ENCODE measurements at places on chromosomes 1 and 21.
A peak's percentile ranks its signal among the peaks of the same experiment; 100 is the strongest.

- DNase-seq = no peak
These were observed 14.5 kb downstream of the GNB1 start for GRCh38 chr1:1876335-1876930.

- no peak for DNase-seq
These were observed 82.4 kb upstream of the CD1D start for GRCh38 chr1:158098256-158098655.

DNA sequence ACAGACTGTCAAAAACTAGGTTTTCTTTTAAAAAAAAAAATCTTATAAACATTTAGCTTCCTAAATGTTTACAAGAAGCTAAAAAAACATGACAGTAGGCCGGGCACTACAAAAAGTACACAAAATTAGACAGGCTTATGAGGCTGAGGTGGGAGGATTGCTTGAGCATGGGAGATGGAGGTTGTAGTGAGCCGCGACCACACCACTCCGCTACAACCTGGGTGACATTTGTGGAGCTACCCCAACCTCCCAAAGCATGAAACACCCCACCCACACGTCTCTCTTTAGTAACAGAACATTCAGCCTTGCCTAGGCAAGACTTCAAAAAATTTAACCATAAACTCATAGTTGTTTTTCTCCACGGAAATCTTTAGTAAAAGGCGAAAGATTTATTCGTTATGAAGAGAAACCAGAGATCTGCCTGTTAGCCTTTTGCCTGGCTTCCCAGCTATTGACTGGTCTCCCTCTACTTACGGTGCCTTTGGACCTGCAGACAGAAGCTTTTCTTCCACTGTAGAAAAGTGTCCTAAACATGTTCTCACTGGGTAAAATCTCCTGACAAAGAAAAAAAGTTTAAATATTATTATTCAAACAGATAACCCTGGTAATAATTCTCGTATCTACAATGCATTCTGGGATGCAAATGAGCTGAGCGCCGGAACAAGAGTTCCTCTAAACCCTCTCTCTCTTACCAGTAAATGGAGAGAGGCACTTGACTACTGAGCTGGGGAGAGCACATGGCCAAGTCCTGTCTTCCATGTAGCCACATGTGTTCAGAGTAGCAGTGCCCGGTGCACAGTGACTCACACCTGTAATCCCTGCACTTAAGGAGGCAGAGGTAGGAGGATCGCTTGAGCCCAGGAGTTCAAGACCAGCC, 9.2 kb downstream of the RNU5D-1 start:
- DNase-seq = no peak

- DNase-seq = peak; percentile 48
These were observed 23.3 kb downstream of the IGFN1 start for GRCh38 chr1:201213926-201214325.

GRCh38 chr1:203072911-203073310, 12.9 kb downstream of the MYOG start:
- DNase-seq = no peak

DNA sequence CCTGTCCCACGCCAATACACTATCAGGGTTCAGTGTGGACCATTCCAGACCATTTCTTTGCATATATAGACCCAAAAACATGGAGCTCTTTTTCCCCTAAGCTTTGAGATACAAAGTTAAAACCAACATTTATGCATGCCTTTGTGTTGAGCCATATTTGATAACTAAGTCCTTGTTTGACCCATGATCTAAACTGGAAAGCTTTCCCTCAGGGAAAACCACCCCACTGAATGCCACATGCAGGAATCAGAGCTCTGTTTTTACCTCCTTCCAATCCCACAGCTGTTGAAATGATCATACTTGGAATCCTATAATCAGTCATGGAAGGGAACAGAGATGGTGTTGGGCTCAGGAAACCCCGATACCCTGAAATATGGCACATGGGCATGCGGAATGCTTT, 14.8 kb upstream of the SLC45A1 start:
- DNase-seq = no peak

DNA sequence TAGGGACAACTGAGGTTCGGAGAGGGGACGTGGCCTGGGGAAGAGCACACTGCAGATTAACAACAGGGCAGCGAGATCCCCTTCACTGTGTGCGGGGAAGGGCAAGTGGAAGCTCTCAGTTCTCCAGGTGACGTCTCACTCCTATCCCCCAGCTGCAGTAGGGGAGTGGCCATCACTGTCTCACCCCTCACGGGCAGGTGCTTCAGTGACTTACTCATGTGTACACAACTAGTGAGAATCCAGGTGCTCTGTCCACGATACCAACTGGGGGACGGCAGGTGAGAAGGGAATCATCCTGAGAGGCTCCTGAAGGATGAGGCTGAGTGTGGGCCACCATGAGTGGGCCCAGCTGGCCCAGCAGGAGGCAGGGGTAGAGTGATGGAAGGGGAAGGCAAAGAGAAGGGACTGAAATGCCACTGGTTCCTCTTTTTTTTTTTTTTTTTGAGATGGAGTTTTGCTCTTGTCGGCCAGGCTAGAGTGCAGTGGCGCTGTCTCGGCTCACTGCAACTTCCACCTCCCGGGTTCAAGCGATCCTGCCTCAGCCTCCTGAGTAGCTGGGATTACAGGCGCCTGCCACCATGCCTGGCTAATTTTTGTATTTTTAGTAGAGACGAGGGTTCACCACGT, 25.9 kb downstream of the RHBG start:
- DNase-seq = no peak

- DNase-seq = no peak
These were observed 112.7 kb downstream of the HMCN1 start for GRCh38 chr1:185846672-185847444.

- no peak for DNase-seq
These were observed 81.0 kb upstream of the ETV3 start for GRCh38 chr1:157219182-157219581.

DNA sequence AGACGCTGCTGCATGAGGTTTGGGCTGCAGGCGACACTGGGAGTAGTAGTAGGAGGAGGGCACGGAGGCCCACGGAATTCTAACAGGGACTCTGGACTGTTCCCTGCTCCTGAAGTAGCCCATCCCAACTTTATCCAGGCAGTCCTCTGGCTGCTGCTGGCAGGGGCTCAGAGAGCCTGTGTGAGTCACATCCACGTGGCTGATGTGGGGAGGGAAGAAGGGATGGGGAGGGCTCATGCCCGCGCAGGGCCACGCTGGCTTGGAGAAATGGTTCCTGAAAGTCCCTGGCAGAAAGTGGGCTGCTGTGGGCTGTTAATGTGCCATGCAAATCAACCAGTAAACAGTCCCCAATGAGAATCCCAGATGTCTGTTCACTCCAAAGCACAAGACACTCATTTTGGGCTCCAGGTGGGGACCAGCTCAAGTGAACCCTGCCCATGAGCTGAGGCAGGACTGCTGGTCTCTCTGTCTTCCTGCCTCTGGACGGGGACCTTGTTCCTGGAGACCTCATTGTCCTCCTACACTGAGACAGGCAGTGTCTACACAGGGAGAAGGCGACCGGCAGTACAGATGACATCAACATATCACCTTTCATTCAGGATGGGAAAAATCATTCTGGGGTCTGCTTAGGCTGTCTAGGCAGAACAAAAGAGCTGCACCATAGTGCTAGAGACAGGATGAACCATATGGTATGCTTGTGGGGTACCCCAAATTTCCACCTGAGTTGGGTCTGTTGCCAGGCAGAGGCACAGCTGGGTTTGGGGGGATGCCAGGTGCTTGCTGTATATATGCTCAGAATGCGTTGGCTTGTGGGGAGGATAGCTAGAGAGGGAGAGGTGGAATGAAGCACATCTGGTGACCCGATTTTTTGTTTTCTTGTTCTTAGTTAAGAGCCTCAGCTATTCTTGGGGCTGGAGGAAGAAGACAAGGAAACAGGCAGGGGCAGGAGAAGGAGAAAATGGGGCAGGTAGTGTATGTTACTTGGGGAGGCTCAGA, 57.9 kb upstream of the FMOD start:
- no peak for DNase-seq

GRCh38 chr1:57440096-57440495, 16.2 kb upstream of the DAB1 start:
- DNase-seq = no peak

DNA sequence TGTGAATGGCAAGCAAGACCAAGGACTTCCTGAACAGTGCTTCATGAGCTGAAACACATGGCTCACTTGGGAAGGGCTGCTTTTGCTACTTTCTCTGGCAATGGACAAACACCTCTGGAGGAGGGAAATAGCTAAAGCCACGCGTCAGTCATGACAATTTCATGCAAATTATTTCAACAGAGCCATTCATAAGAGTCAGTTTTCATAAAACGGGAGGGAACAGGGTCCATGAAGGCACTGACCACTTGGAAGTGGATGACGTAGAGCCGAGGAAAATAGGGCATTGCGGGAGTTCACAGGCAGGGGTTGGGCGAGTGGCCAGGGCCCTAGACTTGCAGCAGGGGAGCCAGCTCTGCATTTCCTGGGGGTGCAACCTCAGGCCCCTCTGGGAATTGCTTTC, 43.9 kb downstream of the SDC3 start:
- no peak for DNase-seq

Measured in type B pancreatic cell (in vitro differentiated cells).